ENCODE measurements at places on chromosomes 1 and 21. TPM values are rescaled to one million over a fixed set of nuclear protein-coding genes. Genes with fewer than 3 reads are reported as not detected.

The LCE2B gene
- not detected for total RNA-seq

The RNU1-4 gene
- under 0.01 TPM for total RNA-seq

- no peaks in the 10 kb centered on the region for H3K27me3 ChIP-seq
- peak overlapping the region; percentile 42 for H3K27ac ChIP-seq
- DNase-seq, result peak; percentile 78
- no peaks in the 10 kb centered on the region for H3K36me3 ChIP-seq
- peaks cover 12% of the 10 kb centered on the region for H3K4me1 ChIP-seq
Observed at GRCh38 chr1:106910798-106911197, 145.7 kb upstream of the PRMT6 start.

The TPM3 gene
- total RNA-seq, result 524 TPM

DNA sequence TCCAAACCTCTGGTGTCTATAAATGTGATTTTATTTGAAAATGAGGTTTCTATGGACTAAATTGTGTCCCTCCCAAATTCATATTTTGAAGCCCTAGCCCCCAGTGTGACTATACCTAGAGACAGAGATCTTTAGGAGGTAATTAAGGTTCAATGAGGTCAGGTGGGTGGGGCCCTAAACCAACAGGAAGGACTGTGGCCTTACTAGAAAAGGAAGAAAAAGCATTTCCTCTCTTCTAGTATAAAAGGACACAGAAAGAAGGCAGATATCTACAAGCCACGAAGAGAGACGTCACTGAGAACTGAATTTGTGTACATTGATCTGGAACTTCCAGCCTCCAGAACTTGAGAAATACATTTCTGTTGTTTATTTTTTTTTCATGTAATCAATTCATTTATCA is 123.1 kb upstream of the RUNX1 start:
- H3K4me3 ChIP-seq, result no peak overlapping the region
- H3K4me1 ChIP-seq, result no peaks in the 10 kb centered on the region
- H3K27ac ChIP-seq, result no peak overlapping the region
- H3K36me3 ChIP-seq, result no peaks in the 10 kb centered on the region
- H3K27me3 ChIP-seq, result no peaks in the 10 kb centered on the region

The SERTAD4 gene
- total RNA-seq, result 4.5 TPM

DNA sequence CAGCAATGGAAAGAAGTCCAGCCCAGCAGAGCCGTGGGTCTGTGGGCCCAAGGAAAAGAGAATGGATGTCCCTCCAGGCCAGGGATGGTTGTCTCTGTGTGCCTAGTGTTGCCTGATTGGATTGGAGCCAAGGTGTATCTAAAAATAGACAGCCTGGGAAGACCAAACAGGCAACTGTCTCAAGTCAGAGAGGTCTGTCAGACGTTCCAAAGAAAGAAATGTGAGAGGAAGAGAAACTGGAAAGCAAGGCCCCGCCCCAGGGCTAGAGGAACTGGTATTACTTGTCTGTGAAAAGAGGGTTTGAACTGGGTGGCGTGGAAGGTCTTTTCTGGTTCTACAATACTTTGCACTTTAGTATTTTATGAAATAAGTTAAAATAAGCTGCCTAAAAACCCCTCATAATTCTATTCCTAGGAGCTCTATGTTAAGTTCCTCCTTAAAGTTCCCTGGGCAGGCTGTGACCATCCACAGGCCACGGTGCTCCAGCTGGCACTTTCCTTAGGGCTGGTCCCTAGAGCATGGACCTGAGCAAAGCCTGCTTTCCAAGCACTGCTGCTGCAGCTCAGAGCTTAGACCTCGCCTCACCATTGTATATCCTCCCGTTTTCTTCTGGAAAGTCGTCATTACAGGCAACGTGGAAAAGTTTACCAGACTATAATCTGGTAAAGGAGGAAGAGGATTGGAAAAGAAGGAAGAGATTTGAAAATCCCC is 151.6 kb downstream of the DISC1 start:
- no peaks in the 10 kb centered on the region for H3K27me3 ChIP-seq
- peak; percentile 89 for DNase-seq
- peak overlapping the region; percentile 70 for H3K27ac ChIP-seq
- H3K4me3 ChIP-seq, result no peak overlapping the region
- H3K4me1 ChIP-seq, result peaks cover 25% of the 10 kb centered on the region
- H3K36me3 ChIP-seq, result no peaks in the 10 kb centered on the region

GRCh38 chr1:17314491-17314971 is 6.5 kb downstream of the PADI4 start:
- H3K27me3 ChIP-seq, result no peaks in the 10 kb centered on the region
- H3K36me3 ChIP-seq, result no peaks in the 10 kb centered on the region
- DNase-seq, result no peak
- no peak overlapping the region for H3K27ac ChIP-seq
- H3K4me3 ChIP-seq, result no peak overlapping the region

- H3K4me3 ChIP-seq, result no peak overlapping the region
- H3K4me1 ChIP-seq, result no peaks in the 10 kb centered on the region
- H3K27ac ChIP-seq, result no peak overlapping the region
Observed at GRCh38 chr1:178958491-178958890, 67.2 kb upstream of the FAM20B start.

The CYP4Z1 gene
- total RNA-seq, result not detected

- H3K27me3 ChIP-seq, result peaks cover 21% of the 10 kb centered on the region
- no peak for DNase-seq
- no peaks in the 10 kb centered on the region for H3K36me3 ChIP-seq
- no peak overlapping the region for H3K27ac ChIP-seq
Observed at GRCh38 chr1:157314408-157314807, 176.2 kb upstream of the ETV3 start.

GRCh38 chr1:181087400-181087901 is 1.0 kb upstream of the IER5 start:
- H3K36me3 ChIP-seq, result peaks cover 28% of the 10 kb centered on the region
- no peaks in the 10 kb centered on the region for H3K27me3 ChIP-seq
- peak overlapping the region; percentile 90 for H3K27ac ChIP-seq
- H3K4me3 ChIP-seq, result peak overlapping the region; percentile 99
- H3K4me1 ChIP-seq, result peaks cover 18% of the 10 kb centered on the region
- DNase-seq, result no peak

DNA sequence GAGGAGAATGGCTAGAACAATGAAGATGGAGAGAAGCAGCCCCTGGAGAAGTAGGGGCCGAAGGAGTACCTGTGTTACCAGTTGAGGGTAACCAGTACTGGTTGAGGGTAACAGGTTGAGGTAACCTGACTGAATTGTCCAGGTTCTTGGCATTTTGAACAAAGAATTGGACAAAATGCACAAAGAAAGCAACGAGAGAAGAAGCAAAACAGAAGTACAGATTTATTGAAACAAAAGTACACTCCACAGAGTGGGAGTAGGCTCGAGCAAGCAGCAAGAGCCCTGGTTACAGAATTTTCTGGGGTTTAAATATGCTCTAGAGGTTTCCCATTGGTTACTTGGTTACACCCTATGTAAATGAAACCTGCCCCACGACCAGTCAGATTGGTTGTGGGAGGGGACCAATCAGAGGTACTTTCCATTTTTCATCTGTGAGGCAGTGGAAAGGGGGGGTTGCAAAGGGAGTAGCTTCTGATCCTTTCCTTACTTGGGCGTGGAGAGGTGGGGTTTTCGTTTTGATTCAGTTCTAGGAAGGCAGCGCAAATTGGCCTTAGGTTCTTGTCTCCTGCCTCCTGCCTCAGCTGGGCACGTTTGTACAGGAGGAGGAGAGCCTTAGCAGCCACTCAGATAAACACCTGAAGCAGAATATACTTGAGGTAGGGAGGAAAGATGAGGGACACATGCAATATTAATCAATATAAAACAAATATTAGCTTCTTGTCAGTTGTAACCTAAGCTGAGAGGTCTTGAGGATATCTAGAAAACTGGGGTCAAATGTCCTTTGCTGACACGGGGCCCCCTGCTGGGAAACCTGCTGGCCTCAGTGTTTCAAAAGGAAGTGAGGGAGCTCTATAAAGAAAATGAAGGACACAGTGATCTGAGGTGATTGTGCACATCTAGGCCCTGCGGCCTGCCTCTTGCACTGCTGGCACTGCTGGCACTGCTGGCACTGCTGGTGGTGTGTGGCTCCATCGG is 14.3 kb upstream of the LSM10 start:
- no peak overlapping the region for H3K27ac ChIP-seq
- DNase-seq, result peak; percentile 32
- H3K27me3 ChIP-seq, result no peaks in the 10 kb centered on the region

DNA sequence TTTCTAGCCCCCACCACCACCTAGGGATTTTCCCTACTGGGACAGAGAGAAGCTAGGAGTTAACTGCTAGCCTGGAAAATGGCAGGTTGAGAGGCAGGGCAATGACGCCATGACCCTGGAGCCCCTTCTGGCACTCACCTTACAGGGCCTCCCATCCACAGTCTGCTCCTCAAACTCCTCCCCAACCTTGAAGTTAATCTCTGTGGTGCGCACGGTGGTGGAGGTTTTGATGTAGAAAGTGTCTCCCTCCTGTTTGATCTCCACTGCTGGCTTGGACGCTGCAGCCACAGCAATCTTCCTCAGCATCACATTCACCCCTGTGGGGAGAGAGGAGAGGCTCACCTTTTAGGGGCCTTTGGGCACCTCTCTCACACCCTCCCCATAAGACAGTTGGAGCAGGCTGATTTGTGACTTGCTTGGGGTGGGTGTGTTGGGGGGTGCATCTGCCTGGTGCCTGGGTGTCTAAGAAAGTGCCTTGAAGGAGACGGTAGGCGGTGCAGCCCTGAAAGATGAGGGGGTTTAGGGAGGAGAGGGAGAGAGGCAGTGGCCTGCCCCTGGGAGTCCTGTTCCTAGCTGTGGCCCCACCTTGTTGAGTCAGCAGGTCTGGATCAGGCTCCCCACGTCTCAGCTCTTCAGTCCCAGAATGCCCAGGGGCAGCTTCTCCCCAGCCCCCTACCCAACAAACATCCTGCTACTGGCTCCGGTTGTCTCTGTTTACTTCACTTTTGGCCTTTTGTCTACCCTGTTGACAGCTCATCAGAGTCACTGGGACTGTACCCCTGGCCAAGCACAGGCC is 4.4 kb downstream of the CRABP2 start:
- H3K4me1 ChIP-seq, result peaks cover 30% of the 10 kb centered on the region
- H3K4me3 ChIP-seq, result no peak overlapping the region
- no peak for DNase-seq

GRCh38 chr1:177069490-177069889 is 95.0 kb downstream of the ASTN1 start:
- peaks cover 5% of the 10 kb centered on the region for H3K4me1 ChIP-seq
- H3K27me3 ChIP-seq, result no peaks in the 10 kb centered on the region
- DNase-seq, result no peak
- no peak overlapping the region for H3K27ac ChIP-seq
- no peaks in the 10 kb centered on the region for H3K36me3 ChIP-seq
- no peak overlapping the region for H3K4me3 ChIP-seq

DNA sequence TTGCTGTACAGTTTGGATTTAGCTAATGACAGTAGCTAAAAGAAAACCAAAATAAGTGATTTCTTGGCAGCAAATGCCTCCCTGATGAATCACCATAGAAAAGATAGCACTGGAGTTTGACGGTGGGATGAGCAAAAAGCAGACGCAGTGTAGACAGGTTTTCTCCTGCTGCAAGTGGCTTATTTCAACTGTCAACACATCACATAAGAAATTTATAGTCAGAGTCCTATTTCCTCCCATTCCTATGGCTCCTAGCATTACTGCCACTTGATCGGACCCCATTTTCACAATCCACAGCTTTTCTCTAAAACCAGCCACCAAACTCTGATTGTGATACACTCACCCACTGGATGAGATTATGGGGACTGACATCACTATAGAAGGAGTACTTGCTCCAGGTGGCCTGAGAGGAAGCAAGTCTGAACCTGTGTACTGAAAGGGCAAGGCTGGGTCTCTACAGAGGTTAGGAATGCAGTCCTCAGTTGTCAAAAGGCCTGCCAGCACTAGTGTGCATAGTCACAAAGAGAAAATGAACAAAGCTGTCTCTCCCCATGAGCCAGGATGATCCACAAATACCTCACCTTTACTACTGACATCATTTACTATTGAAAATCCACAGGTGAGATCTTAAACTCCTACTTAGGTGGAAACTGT is 359.8 kb downstream of the LTN1 start:
- H3K4me1 ChIP-seq, result peaks cover 65% of the 10 kb centered on the region
- H3K27me3 ChIP-seq, result no peaks in the 10 kb centered on the region
- peak; percentile 70 for DNase-seq
- peak overlapping the region; percentile 97 for H3K27ac ChIP-seq
- no peak overlapping the region for H3K4me3 ChIP-seq

GRCh38 chr1:155472491-155473083 is 90.0 kb downstream of the ASH1L start:
- DNase-seq, result no peak
- peaks cover 22% of the 10 kb centered on the region for H3K36me3 ChIP-seq
- H3K27ac ChIP-seq, result no peak overlapping the region
- no peak overlapping the region for H3K4me3 ChIP-seq
- 0 out of 2 replicates have a peak, but pooled peaks cover under 1% of the 10 kb centered on the region for H3K4me1 ChIP-seq
- H3K27me3 ChIP-seq, result no peaks in the 10 kb centered on the region

DNA sequence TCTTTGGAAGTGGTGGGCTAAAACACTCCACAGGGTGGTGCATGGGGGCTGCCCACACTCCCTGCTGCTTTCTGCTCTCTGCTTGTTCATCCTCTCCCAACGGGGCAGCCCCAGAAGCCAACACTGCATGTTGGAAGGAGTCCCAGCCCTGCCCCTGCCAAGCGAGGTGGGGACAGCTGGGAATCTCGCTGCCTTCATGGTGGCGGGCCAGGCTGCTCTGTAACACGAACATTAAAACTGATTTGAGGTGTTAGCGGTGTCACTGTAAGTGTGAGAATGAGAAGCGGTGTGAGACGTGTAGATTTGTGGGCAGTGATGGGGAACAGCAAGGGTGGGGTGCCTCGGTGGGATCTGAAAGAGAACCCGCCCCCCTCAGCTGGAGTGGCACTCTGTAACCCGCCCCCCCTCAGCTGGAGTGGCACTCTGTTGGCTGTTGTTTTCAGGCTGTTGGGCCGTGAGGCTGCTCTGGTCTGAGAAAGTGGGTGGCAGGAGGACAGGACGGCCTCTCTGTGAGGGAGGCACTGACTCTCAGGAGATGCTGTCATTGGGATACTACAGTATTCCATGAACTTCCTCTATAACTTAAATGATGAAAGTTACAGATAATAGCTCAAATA is 80.9 kb downstream of the PCBP3 start:
- H3K4me1 ChIP-seq, result no peaks in the 10 kb centered on the region
- no peaks in the 10 kb centered on the region for H3K27me3 ChIP-seq
- no peak overlapping the region for H3K4me3 ChIP-seq
- H3K27ac ChIP-seq, result no peak overlapping the region
- no peaks in the 10 kb centered on the region for H3K36me3 ChIP-seq

The USH2A gene
- not detected for total RNA-seq

- H3K4me3 ChIP-seq, result peak overlapping the region; percentile 84
- DNase-seq, result peak; percentile 56
- H3K27me3 ChIP-seq, result no peaks in the 10 kb centered on the region
- peaks cover 36% of the 10 kb centered on the region for H3K4me1 ChIP-seq
- H3K36me3 ChIP-seq, result no peaks in the 10 kb centered on the region
Observed at GRCh38 chr1:153962088-153963029, 978 bp downstream of the SLC39A1 start.
